Cardiac muscle cell (in vitro differentiated cells and primary cell): ENCODE measurements at places on chromosomes 1 and 21. TPM values are rescaled to one million over a fixed set of nuclear protein-coding genes. Genes with fewer than 3 reads are reported as not detected.

DNA sequence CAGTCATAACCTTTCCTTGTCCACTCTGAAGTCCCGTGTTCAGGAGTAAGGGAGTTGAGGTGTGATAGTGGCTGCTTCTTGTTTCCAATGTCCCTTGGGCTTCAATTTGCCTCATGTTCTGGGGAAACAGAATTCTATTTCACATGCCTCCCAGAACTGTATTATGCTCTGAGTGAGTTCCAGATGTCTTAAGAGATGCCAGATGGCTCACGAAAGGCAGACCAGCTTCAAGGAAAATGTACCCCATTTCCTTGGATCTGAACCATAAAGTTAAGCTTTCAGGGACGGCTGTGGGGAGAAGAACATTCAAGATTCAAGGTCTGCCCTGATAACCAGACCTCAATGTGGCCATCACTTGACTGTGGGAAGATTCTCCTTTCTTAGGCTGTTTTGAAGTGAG is 42.4 kb downstream of the C1orf87 start:
- DNase-seq = no peak

DNA sequence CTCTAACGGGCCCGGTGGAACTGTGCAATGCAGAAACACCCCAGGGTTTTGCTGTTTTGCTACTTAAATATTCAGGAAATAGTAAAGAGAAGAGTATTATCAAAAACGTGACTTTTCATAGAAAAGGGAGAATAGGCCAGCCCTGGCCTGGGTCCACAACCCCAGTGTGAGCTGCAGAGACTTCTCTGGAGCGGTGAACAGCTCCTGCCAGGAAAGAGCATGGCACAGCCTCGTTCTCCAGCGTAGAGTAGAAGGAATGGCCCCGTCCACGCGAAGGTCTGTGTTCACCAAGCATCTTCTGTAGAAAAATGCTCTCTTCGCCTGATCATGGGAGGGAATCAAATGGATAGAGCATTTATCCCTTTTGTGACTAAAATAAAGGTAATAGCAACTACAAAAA is 51.4 kb downstream of the PDE9A start:
- no peak for DNase-seq

- no peak for DNase-seq
These were observed 14.3 kb upstream of the GPR157 start for GRCh38 chr1:9143250-9143649.

DNA sequence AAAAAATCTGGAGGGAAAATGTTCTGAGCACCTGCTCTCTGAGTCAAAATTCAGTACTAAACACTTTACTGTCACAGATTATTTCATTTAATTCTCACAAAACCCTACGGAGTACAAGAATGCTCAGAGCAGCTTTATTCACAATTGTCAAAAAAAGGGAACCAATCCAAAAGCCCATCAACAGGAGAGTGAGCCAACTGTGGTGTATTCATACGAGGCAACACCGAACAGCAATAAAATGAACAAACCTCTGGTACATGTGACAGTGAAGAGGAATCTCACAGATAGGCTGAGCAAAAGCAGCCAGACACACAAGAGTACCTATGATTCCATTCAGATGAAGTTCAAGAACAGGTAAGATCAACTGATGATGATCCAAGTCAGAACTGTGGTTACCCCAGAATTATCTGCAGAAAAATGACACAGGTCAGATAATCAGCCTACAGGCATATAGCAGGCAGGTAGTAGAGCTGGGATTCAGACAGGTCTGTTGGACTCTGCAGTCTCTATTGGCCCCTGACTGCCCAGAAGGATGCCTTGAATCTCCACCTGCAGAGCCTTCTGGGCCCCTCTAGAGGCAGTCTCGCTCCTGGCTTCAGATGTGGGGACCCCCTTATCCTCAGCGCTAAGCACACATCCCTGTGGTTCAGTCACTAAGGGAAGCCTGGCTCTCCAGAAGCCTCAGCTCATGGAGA is 19.2 kb downstream of the SLC9A1 start:
- DNase-seq = no peak

DNA sequence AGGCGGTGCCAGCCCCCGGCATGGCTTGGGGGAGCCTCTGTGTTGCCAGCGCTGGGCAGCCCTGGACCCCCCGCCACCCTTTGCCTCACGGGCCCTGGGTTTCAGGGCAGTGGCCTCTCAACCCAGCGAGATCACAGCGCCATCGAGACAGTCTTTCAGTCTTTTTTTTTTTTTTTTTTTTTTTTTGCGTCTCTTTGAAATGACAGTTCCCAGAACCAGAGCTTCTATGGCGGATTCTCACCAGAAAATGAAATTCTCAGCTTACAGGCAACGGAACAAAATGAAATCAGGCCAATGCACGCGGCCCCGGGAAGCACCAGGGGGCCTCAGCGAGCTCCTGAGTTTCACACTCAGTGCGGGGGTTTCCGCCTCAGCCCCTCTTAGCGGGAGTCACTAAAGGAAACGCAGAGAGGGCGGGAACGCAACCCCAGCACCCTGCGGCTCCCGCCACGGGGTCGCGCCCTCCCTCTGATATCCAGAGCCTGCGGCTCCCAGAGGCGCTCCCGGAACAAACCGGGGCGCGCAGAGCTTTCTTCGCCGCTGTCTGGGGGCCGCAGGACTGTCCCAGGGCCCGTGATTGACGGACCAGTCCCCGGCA is 8.0 kb upstream of the COL6A1 start:
- DNase-seq = peak; percentile 93

GRCh38 chr1:7369866-7370265 is 401.2 kb upstream of the VAMP3 start:
- peak; percentile 78 for DNase-seq

DNA sequence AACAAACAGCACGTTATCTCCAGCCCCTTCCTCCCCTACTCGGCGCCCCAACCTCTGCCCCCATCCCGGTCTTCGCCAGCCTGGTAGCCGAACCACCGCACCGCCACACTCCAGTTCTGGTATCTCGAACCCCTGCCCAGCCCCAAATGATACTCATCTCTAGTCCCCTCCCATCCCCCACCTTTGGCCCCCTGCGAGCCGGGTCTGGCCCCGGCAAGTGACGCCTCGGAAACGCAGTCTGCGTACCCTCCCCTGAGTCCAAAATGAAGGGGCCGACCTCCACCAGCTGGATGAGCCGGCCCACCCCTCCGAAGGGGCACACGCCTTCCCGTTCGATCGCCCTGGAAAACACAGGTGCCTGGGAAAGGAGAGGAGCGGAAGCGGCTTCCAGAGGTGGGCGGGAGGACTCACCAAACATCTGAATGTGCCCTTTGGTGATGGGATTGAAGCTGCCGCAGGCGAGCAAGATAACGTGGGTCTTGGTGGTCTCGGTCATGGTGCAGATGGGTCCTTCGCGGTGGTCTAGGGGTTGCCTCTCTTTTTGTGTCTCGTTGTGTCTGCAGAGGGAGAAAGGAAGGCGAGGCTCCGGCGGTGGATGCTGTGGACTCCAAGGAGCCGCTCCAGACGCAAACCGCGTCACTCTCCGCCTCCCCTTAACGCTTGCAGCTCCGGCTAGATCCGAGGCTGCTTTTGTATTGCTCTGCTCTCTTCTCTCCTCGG is at the start of gene NMNAT2:
Gene NMNAT2 (minus strand): TSS at position 609 of the 720 bp plus-strand sequence. CDS start 113 bp downstream, at position 496.
- peak; percentile 53 for DNase-seq

DNA sequence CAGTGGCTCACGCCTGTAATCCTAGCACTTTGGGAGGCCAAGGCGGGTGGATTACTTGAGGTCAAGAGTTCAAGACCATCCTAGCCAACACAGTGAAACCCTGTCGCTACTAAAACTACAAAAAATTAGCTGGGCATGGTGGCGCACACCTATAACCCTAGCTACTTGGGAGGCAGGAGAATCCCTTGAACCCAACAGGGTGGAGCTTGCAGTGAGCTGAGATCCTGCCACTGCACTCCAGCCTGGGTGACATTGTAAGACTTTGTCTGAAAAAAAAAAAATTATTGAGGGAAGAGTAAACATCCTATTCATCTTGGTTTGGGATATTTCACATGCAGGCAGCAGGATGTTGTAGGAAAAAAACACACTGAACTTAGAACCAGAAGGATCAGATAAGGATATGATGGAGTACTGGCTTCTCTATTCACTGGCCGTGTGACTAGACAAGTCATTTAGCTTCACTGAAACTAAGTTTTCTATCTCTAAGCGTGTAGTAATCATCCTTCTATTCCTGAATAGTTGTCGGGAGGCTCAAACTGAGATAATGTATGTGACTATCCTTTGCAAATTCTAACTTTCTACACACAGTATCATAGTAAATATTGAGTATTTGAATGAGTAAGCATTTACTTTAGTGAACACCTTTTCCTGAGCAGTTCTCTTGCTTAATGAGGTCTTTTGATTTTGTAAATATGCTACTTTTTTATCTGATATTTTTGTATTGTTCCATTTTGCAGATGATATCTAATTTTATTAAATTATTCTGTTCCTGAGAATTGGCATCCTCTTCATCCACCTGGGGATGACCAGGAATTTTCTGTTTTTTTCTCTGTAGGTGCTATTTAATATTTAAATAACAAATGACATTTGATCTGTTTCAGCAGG is 18.2 kb downstream of the CAP1 start:
- DNase-seq = peak; percentile 33

GRCh38 chr1:87650306-87650705 is 321.6 kb downstream of the LMO4 start:
- no peak for DNase-seq

Gene DSCAM
- total RNA-seq = 0.11 and 0.42 TPM in 2 replicates

Gene MCOLN3
- 0.28 and 0.36 TPM in 2 replicates for total RNA-seq

Gene CFHR5
- total RNA-seq = 0.39 TPM in 1 of 2 replicates, not detected in the other

Gene KCNJ6
- not detected in 2 replicates for total RNA-seq

Gene OR2G6
- not detected in 2 replicates for total RNA-seq

Gene ILF2
- total RNA-seq = 174 and 200 TPM in 2 replicates

Gene RGS8
- 0.32 and 2.2 TPM in 2 replicates for total RNA-seq
